Neural crest cell (in vitro differentiated cells): ENCODE measurements at places on chromosomes 11 and 22. TPM values are rescaled to one million over a fixed set of nuclear protein-coding genes. Genes with fewer than 3 reads are reported as not detected.

RBMXL2 gene
- total RNA-seq, result 0.20 and 0.21 TPM in 2 replicates

ARHGAP20 gene
- 0.20 and 0.23 TPM in 2 replicates for total RNA-seq

LMNTD2 gene
- 1.8 and 2.2 TPM in 2 replicates for total RNA-seq

GRCh38 chr11:1640076-1640946 lies 10.7 kb downstream of the KRTAP5-5 start:
- H3K36me3 ChIP-seq, result no peaks in the 10 kb centered on the region
- H3K27ac ChIP-seq, result no peak overlapping the region
- no peak overlapping the region for H3K4me3 ChIP-seq
- H3K27me3 ChIP-seq, result peaks cover 6% of the 10 kb centered on the region
- peak; percentile 37 for DNase-seq

- no peak for DNase-seq
- H3K27ac ChIP-seq, result no peak overlapping the region
- H3K27me3 ChIP-seq, result no peaks in the 10 kb centered on the region
- no peak overlapping the region for H3K4me3 ChIP-seq
- no peaks in the 10 kb centered on the region for H3K4me1 ChIP-seq
- no peaks in the 10 kb centered on the region for H3K36me3 ChIP-seq
Observed at GRCh38 chr11:128200467-128200866, 386.9 kb downstream of the ETS1 start.

DNA sequence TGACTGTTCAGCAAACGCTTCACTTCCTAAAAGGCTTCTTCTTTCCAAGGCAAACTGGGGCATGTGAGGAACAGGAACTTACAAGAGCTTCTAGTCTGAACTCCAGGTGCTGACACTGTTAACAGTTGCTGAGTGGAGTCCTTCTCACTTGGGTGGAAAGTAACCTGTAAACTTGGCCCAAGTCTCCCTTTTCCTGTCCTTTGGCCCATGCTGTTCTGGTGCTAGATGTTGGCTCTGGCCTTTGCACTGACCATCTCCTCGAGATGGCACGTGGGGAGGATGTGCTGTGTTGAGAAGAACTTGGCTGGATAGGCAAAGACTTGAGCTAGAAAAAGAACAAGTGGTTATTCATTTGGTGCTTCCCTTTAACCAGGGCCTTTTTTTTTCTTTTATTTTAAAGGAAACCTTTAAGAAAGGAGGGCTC lies 53.6 kb downstream of the PTPRJ start:
- peaks cover 63% of the 10 kb centered on the region for H3K4me1 ChIP-seq
- no peak overlapping the region for H3K27ac ChIP-seq
- H3K4me3 ChIP-seq, result no peak overlapping the region
- H3K27me3 ChIP-seq, result no peaks in the 10 kb centered on the region
- peaks cover 3% of the 10 kb centered on the region for H3K36me3 ChIP-seq

GRCh38 chr22:31652088-31652487 lies 9.9 kb downstream of the PISD start:
- no peak for DNase-seq
- H3K27me3 ChIP-seq, result no peaks in the 10 kb centered on the region
- no peaks in the 10 kb centered on the region for H3K4me1 ChIP-seq
- no peak overlapping the region for H3K4me3 ChIP-seq
- H3K36me3 ChIP-seq, result peaks cover 2% of the 10 kb centered on the region
- no peak overlapping the region for H3K27ac ChIP-seq
